ENCODE measurements at places on chromosomes 6 and 20. TPM values are rescaled to one million over a fixed set of nuclear protein-coding genes. Genes with fewer than 3 reads are reported as not detected.

DNA sequence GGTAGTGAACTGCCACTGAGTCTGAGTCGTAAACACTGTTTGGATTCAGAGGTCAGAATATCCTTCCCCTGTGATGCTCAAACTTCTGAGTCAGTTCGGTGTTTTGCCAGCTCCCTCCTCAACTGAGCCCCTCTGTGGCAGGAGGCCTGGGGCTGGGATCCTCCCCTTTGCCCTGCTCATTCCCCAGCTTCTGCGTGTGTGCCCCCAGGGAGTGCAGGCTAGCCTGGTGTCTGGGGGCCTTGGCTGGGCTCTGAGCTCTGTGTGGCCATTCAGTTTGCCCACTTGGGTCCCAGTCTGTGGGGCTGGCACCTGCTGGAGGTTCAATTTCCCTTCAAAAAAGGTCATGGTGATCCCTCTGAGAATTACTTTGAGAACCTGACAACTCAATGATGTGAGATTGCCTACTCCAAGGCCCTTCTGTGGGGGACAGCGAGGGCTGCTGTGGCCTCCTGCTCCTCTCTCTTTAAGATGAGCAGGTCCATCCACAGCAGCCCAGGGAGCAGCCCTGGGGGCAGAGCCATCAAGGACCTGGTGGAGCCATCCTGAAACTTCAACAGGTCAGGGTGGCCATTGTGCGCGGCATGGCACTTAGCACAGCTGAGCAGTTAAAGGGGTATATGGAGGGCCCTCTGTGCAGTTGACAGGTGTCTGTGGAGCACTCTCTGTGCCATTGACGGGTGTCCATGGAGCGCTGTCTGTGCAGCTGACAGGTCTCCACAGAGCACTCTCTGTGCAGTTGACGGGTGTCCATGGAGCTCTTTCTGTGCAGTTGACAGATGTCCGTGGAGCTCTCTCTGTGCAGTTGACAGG is 147.2 kb downstream of the SYCP2 start:
- DNase-seq = no peak

DNA sequence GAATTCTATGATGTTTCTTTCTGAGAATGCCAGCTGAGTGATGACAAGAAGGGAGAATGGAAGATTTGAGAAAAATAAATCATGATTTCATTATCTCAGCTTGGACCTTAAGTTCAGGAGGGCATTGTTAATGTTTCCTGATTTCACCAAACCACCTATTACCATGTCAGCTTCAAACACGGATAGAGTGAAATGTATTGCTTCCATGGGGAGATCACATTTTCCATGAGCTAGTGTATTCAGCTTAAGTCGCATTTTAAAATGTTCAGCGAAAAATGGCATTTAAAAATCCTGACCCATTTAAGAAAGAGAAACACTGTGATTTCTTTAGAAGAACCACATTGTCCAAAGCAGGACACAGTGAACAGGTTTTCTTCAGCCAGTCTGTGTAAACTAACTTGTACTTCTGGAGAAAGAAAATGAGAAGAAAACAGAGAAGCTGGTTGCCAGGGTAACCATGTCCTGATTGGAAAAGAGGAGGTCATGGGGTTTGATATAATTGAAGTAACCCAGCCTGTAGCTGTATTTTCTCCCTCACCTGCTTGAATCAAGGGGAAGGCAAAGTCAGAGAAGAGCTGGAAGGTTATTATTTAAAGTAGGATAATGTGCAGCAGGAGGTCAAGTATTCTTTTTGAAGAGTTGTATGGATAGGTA is 684.1 kb upstream of the NRSN1 start:
- DNase-seq = no peak

The FAM217A gene
- total RNA-seq = not detected

DNA sequence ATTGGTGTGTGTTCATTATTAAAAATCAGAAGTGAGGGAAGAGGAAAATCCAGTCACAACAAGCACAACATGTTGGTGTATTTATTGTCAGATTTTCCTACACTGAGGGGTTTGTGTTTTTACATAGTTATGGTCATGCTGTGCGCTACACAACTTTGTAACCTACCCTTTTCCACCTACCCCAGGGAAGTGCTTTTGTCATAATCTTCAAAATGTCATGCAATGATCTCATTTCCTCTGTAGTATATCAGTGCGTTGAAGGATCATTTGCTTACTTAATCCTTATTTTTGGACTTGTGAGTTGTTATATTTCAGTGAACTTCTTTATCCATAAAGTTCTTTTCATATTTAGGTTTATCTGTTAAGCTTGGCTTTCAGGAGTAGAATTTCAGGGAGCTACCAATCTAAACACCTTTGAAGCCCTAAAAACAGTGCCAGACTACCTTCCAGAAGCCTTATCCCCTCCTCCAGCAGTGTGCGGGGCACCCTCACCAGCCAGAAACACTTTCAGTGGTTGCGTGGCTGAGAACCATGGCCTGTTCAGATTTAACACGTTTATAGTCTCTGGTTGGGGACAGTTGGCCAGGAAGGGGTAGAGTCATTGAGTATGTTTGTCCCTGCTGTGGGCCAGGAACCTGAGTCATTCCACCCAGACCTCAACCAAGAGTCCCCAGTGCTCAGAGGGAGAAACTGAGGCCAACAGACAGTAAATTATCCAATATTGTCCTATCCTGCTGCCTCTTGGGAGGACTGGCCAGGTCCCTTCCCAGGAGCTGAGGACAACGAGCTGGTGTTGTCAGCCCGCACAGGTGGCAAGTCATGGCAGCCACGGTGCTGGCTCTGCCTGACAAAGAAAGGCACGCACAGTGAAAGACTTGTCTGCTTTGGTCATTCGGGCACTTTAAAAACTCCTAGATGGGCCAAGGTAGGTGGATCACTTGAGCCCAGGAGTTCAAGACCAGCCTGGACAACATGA is 40.3 kb downstream of the STK35 start:
- DNase-seq = no peak

DNA sequence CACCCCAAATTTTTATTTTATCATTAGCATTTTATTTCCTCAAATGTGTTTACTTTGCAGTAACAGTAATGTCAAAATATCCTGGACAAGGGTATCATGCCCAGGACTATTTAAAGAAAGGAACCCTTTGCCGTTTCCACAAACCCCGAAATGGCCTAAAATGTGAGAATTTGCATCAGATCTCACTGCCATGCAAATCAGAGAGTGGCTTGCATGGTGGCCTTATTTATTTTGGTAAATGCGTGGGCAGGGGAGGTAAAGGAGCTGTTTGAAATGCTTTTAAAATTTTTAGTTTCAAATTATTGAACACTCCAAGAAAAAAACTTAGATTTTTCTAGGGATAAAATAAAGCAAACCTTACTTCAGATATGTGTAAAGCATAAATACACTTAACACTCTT is 43.8 kb downstream of the ADAT2 start:
- no peak for DNase-seq

The LY6G6F gene
- not detected for total RNA-seq

- no peak for DNase-seq
Measured at GRCh38 chr6:133957780-133958242, 4.8 kb downstream of the TBPL1 start.

The RAD21L1 gene
- total RNA-seq = not detected

DNA sequence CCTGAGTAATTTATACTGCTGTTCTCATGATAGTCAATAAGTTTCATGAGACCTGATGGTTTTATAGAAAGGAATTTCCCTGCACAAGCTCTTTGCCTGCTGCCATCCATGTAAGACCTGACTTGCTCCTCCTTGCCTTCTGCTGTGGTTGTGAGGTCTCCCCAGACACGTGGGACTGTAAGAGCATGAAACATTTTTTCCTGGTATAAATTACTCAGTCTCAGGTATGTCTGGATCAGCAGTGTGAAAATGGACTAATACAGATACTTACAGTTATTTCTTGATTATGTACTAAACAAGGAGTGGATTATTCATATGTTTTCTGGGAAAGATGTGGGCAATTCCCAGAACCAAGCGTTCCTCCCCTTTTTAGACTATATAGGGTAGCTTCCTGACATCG is 1.9 kb upstream of the TRIM38 start:
- peak; percentile 15 for DNase-seq

DNA sequence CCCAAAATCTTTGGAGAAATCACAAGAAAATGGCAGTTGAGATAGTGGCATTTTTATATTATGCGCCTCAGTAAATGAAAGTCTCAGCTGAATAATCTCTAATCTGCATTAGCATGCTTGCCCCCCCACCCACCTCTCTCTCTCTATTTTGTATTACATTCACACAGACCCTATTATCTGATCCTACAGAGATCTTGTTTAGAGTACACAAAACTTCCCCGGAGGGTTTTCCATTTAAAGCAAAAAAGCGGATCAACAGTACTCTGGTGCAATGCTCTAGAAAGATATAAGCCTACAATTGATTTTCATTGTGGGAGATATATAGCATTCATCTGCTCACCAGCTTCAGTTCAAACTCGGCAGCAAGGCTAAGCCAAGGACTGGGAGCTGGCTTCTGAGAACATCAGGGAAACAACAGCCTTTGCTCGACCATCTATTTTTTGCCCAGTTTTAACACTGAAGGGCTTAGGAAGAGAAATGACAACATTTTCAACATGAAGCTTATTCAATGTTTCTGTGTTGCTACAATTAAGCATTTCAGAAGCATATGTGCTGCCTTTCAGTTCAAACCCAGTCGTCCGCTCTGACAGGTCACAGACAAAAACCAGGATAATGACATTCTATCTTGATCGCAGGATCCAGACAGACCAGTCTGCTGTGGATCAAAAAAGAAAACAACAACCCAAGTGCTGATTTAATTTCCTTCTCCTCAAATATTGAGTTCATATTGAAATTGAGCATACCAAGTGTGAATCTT is 137.6 kb upstream of the ATXN1 start:
- no peak for DNase-seq

DNA sequence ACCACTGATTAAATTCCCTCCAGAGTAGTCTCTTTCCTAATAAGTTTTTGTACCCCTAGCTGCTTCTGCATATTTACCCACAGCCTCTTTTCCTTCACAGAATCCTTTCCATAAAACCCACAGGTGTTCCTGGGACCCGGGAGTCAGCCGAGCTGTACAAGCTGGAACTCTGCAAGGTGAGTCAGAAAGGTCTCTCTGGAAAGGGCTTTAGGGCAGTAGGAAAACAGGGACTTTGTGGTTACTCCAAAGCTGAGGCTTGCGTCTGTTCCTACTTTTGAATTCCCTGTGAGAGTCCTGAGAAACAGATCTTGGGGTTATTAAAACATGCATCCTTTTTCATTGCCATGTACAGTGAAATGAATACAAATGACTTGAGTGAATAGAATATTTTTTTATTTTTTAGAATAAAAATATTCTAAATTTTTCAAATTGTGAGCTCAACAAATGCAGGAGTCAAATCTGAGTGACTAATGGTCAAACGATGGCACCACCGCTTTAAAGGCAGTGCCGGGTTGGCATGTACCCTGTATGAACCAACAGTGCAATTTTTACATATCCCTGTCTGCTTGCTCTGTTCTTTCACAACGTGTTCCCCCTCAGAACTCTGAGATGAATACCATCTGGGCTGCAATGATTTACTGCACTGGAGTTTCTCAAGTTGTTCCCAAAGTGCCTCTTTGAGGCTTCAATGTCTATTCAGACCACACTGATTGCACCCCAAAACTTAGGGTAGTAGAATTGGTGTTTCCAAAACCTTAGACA is 78.4 kb downstream of the GFRAL start:
- DNase-seq = no peak

The NOTCH4 gene
- 2.1 TPM for total RNA-seq

Data from OCI-LY7 (cell line).